ENCODE measurements at places on chromosomes 1 and 21.

GRCh38 chr1:150532860-150533259 lies 16.3 kb upstream of the ADAMTSL4 start:
- no peak for DNase-seq

DNA sequence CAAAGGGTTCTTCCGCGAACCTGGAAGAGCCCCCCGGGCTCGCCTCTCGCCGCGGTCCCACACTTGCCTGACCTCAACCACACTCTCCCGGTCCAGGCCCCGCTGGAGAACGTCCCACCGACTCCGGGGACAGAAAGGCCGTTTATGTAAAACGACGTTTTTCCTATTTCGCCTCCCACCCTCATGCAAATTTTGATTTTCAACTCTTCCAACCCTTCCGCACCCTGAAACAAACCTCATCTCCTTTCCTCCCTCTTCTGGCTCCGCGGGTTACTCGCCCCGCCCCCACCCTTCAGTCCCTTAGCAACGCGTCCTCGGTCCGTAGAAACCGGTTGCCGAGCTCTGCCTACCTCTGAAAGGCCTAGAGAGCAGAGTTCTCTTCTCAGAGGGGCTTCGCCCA lies at the start of gene C1orf141:
Gene C1orf141 (minus strand): TSS at position 276 of the 400 bp plus-strand sequence. CDS start 7,730 bp downstream, outside the sequence.
- no peak for DNase-seq

GRCh38 chr1:203031467-203031866 lies 5.2 kb downstream of the PPFIA4 start:
- DNase-seq = no peak

GRCh38 chr1:172727956-172728603 lies 69.2 kb downstream of the FASLG start:
- DNase-seq = no peak

GRCh38 chr21:27134516-27134915 lies 167.6 kb upstream of the ADAMTS5 start:
- no peak for DNase-seq
